ENCODE measurements at places on chromosomes 12 and 14.

- no peak for DNase-seq
Observed at GRCh38 chr14:85332401-85332800, 197.5 kb upstream of the FLRT2 start.

DNA sequence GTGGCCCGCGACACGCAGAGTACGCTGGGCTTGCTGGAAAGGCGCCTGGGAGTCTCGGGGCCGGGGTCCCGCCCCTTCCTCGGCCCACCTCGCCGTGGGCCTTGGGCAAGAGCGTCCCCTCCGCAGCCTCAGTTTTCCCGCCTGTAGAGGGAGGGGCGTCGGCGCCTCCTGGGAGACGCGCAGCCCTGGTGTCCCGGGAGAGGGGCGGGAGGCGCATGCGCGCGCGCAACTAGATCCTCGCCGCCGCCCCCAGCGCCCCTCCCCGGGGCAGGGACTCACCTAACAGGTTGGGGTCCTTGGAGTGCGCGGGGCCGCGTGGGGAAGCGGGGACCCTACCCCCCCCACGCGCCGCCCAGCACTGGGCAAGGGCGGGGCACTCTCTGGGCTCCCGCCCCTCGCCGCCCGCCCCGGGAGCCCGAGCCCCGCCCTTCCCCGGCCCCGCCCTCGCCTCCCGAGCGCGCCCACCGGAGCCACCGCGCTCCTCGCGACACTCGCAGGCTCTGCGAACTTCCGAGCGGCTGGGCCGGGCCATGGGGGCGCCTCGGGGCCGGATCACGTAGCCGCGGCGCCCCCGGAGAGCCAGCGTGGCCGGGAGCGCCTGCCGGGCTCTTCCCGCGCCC, at the start of gene KIF26A:
TSS of gene KIF26A (plus strand) at position 490 of the 620 bp plus-strand sequence. CDS start 136 bp downstream, outside the sequence.
- DNase-seq, result no peak

DNA sequence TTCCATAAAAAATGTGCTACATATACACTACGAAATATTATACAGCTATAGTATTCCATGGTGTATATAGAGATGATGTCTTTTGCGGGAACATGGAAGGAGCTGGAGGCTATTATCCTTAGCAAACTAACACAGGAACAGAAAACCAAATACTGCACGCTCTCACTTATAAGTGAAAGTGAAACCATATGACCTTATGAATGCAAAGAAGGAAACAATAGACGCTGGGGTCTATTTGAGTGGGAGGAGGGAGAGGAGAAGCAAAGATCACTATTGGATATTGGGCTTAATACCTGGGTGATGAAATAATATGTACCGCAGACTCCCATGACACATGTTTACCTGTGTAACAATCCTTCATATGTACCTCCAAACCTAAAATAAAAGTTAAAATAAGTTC, 142.8 kb downstream of the LRFN5 start:
- no peak for DNase-seq

DNA sequence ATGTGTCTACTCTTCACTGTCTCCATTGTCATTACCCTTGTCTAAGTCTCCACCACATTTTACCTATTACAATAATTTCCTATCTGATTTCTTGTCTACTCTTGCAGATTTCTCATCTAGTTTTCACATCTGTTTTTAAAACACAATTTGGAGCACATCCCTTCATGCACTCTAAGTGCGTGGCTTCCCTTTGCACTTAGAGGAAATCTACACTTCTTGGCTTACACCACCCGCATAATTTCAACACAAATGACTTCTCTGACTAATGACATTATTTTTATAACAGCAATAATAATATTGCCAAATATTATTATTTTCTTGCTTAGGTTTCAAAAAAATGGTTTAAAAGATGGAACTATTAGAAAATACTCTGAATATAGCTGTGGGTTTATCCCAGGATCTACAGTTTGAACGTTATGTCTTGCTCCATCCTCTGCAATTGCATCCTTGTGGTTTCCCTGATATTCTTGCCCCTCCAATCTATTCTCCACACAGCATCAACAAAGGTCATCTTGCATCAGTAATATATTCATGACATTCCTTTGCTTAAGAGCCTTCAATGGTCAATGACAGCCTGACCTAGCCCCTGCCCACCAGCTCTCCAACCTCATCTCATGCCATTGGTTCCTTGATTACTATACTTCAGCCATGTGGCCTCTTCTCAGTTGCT, 153.7 kb downstream of the SLC25A21 start:
- no peak for DNase-seq

DNA sequence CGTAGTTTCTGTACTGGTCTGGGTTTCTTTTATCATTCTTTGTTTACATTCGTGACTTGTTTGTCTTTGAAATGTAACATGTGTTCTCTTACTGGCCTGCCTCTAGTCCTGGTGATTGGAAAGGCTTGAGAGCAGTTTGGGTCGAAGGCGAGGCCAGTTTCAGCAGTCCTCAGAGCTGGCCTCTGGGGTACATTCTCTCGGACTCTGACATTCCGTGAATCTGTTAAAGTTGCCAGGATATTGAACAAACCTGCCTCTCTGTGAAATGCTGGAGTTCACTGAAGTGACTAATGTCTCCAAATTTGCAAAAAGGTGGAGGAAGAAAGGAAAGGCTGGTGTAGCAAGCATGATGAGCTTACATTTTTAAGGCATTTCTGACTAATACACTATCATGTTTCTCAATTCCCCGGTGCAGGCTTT, 1.5 kb downstream of the PLEKHA5 start:
- peak; percentile 57 for DNase-seq

GRCh38 chr12:105427883-105428282, 97.4 kb downstream of the C12orf75 start:
- DNase-seq, result peak; percentile 60

GRCh38 chr12:75917715-75918114, 113.9 kb downstream of the PHLDA1 start:
- no peak for DNase-seq

- peak; percentile 44 for DNase-seq
Observed at GRCh38 chr12:94175763-94176668, 27.6 kb downstream of the PLXNC1 start.

DNA sequence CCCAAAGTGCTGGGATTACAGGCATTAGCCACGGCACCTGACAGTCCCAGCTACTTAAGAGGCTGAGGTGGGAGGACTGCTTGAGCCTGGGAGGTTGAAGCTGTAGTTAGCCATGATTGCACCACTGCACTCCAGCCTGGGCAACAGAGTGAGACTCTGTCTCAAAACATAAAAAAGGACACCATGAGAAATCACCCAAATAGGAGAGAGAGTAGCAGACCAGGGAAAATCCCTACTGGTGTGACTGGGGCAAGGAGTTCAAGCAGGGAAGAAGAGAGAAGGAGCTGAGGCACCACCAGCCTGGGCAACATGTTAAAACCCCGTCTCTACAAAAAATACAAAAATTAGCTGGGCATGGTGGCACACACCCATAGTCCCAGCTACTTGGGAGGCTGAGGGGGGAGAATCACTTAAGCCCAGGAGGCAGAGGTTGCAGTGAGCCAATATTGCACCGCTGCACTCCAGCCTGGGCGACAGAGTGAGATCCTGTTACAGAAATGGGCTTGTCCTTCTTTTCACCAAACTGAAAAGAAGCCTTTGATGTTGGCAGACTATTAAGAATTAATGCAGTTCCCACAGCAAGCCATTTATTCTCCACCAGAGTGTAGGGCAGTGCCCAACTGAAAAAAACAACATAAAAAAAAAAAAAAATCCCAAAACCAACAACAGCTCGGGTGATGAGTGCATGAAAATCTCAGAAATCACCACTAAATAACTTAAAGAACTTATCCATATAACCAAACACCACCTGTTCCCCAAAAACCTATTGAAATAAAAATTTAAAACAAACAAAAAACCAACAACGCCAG, 4.5 kb upstream of the SRSF9 start:
- DNase-seq, result no peak
